ENCODE measurements at places on chromosomes 3 and 15.

GRCh38 chr15:67880651-67881182 is 40.9 kb upstream of the RNU6-1 start:
- DNase-seq, result no peak

DNA sequence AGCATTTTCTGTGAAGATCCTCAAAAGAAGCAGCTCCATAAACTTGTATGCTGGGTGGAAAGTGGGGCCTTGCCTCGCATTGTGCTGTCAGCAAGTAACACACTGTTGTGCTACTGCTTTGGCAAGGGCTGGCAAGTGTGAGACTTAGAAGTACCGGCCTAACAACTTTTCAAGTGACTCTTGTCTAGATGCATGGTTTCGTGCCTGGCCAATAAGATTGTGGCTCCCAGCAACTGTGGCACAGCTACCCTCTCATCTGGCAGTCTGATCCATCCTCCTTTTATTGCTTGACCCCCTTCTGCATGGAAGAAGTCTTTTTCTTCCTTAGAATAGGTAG is 79.4 kb upstream of the VEPH1 start:
- no peak for DNase-seq

DNA sequence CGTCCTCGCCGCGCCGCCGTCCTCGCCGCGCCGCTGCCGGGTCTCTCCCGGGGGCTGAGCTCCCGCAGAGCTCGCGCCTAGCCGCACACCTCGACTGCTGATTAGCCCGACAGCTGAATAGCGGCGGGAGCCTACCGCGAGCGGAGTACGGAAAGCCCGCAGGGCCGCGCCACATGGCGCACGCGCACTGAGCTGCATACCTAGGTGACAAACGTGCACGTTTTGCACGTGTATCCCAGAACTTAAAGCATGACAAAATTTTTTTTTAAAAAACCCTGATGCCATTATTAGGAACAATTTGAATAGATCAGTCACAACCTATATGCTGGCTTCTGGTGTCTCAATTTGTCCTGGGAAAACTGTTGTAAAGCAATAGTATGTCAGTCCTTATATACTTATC is at the start of gene GOLGA8A:
Gene GOLGA8A (minus strand): TSS at position 122 of the 400 bp plus-strand sequence. CDS start 48,117 bp downstream, outside the sequence.
- peak; percentile 61 for DNase-seq

DNA sequence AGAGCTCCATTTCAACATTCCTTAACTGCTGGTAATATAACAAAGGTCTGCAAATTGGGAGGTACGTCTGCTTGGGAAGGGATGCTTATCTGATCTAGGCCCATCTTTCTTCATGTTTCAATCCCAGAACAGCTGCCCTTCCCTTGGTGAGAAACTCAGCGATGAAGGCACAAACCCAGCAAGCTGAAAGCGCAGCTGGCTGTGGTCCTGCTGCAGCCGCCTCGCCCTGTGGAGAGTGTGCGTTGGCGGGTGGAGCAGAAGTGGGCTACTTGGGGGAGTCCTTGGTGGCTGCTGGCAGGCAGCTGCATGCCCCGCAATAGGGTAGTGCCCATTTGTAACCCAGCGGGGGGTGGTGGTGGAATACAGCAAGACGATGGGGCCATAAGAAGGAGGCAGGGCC is 160.6 kb upstream of the WNT5A start:
- DNase-seq, result no peak

GRCh38 chr3:140753865-140754754 is 76.2 kb downstream of the TRIM42 start:
- DNase-seq, result peak; percentile 35

DNA sequence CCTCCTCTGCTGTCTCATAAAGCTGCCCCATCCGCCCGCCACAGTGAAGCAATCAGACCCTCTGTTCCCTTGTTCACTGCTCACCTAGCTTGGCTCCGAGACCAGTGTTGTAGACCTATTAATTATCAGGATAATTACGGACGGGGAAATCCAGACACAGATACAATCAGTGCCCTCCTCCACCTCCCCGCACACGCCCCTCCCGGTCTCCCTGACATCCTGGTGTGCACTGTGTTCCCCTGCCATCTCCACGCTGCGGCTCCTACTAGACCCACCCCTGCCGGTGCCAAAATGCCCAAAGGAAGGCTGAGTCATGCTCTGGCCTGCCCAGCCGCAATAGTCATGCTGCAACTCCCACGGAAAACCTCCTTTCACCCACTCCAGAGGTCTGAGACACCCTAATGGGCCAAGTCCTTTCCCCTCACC is 277.3 kb upstream of the TLE3 start:
- DNase-seq, result peak; percentile 89

DNA sequence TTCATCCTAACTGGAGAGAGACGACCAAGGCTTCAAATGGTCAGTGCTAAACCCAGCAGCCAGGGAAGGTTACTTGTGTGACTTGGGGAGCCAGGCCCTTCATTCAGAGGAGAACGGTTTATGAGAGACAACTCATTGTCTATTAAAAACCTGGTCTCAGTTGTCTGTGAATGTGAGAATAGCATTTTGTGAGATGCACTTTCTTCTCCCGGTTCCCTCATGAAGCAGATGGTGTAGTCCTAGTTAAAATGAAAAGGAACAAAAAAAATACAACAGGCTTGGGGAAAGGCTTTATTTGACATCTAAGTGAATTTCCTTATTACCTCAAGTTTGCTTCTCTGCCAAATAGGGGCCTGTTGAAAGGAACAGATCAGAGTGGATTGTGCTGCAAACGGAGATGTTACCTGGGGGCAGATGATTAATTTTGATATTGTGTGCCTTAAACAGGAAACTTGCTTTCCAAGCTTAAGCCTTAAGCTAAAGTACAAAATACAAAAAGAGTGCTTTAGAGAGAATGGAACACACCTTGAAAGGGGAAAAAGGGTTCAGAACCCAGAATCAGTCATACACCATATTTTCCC is 202.7 kb upstream of the BHLHE40 start:
- DNase-seq, result no peak

Data from urothelium cell line (cell line).